ENCODE measurements at places on chromosomes 4 and X.

- no peak for DNase-seq
These were observed 60.7 kb upstream of the PLAC1 start for GRCh38 chrX:134718966-134719317.

- no peak for DNase-seq
These were observed 1.4 kb downstream of the DDIT4L start for GRCh38 chr4:100188829-100189228.

DNA sequence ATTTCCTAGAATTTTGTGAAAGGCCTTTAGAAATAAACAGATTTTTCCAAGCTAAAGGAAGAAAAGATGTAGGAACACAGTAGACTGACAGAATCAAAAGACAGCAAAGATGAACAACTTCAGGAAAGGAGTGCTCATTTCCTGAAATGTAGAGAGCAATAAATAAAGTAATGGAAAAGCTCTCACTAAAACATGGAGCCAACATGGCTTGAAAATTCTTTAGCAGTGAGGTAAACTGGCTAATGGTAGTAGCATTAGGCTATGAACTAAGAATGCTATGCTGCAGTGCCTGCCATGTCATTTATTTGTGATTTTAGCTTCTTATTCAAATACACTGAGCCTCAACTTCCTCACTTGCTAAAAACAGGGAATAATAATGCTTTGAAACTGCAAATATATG lies 108.7 kb downstream of the IQCM start:
- DNase-seq = no peak

DNA sequence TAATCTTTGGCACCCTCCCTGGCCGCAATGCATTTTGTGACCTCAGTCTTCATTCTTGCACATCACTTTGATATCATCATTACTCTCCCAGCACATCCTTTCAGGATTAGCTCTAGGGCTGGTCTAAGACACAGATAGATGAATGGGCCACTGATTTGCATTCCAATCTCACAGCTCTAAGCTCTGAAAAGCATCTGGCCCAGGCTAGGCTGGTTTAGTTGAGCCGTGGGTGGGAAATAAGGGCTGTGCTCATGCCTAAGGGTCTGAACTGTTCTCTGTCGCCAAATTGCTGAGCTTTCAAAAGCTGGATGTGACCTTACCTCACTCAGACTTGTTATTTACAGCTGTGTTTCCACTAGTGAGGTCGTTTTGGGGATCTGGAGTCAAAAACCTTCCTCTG lies 30.0 kb upstream of the SLC9A7 start:
- DNase-seq = no peak

DNA sequence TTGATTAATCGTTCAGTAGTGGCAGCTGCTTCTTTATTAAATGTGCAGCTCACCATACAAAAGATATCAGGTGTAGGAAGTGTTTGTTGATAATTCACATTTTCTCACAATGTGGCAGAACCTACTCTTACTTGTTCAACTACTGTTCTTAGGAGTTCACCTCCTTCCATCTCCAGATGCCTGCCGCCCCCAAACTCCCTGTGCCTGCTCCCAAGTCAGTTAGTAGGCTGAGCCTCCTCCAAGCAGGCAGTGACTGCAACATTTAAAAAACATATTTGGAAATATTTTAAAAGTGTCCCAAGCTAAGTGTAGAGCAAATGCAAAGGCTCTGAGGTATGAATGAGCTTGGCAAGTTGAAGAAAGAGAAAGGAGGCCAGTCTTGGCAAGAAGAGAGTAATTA lies 100.2 kb downstream of the AFF2 start:
- no peak for DNase-seq

GRCh38 chr4:168411318-168412150 lies 68.8 kb downstream of the DDX60L start:
- no peak for DNase-seq

GRCh38 chr4:13849778-13850177 lies 222.3 kb upstream of the BOD1L1 start:
- no peak for DNase-seq

- no peak for DNase-seq
These were observed 4.9 kb upstream of the BCOR start for GRCh38 chrX:40102393-40103381.

GRCh38 chr4:99100876-99101275 lies 12.3 kb upstream of the ADH5 start:
- no peak for DNase-seq

DNA sequence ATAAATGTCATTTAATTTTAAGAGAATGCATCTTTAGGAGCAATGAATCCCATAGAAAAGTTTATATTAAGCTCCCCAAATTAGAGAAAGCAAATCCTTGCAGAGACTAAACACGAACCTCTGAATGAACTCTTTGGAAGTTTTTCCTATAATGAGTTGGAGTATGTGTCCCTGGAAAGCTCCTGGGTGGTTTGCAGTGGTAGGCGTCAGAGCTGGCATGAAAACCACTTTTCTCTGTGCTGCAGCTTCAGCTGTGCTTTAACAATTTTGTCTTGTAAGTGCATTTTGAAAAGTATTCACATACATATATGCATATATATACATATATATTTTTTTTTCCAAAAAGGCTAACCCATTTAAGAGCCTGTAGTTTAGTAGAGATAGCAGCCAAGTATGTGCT lies 148.7 kb upstream of the TBC1D9 start:
- DNase-seq = no peak

DNA sequence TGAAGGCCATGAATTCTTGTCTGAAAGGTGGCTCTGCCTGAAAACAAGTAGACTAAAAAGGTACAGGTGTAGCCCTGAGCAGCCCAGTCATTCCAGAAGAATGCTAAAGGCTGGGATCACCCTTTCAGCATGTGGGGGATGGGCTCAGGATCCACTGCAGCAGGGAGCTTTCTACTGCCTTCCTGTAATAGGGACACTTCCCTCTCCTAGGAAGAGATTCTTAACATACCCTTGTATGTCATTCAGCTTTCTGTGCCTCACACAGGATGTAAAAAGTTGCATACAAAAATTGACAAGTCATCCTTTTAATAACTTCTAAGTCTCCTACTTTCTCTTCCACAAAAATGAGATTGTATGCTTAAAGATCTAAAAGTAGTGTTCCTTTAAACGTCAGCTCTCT lies 123.3 kb downstream of the ZNF518B start:
- no peak for DNase-seq

- DNase-seq = no peak
These were observed 13.2 kb upstream of the HCCS start for GRCh38 chrX:11097933-11098332.

GRCh38 chr4:48431401-48431800 lies 51.7 kb upstream of the SLC10A4 start:
- no peak for DNase-seq

GRCh38 chrX:7047951-7048350 lies 99.6 kb upstream of the STS start:
- no peak for DNase-seq

- DNase-seq = no peak
These were observed 16.3 kb upstream of the RP2 start for GRCh38 chrX:46820391-46821100.

- DNase-seq = no peak
These were observed 1.7 kb downstream of the ZNF81 start for GRCh38 chrX:47838361-47838760.

DNA sequence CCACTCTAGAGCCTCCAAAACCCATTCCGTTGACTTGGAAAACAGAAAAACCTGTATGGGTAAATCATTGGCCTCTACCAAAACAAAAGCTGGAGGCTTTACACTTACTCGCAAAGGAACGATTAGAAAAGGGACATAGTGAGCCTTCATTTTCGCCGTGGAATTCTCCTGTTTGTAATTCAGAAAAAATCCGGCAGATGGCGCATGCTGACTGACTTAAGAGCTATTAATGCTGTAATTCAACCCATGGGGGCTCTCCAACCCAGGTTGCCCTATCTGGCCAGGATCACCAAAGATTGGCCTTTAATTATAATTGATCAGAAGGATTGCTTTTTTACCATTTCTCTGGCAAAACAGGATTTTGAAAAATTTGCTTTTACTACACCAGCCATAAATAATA lies 60.8 kb downstream of the ZNF732 start:
- no peak for DNase-seq

- no peak for DNase-seq
These were observed 35.0 kb downstream of the DIPK2B start for GRCh38 chrX:45165726-45166125.

DNA sequence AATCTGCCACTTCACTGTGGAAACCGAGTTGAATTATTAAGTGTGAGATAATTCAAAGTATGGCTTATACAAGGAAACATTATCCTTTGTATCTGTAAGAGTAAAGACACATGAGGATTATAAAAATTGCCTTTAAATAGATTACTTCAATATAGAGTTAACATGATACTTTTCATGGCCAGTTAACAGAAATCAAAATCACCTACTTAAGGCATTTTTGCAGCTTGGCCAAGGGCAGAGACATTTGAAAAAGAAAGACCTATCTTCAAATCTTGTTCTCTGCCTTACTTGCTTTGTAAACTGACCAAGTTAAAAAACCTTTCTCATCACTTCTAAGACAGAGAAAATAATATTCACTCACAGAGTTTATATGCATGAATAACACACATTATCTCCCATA lies 44.9 kb upstream of the GUCY1B1 start:
- DNase-seq = no peak

- DNase-seq = no peak
These were observed 187.8 kb upstream of the NHS start for GRCh38 chrX:17187136-17187756.

GRCh38 chrX:16028576-16028975 lies 94.8 kb upstream of the GRPR start:
- DNase-seq = no peak

- no peak for DNase-seq
These were observed 209.9 kb downstream of the PARM1 start for GRCh38 chr4:75142850-75143249.

GRCh38 chr4:37422102-37422501 lies 177.6 kb downstream of the NWD2 start:
- no peak for DNase-seq

GRCh38 chr4:150152766-150153165 lies 74.5 kb downstream of the DCLK2 start:
- DNase-seq = no peak

GRCh38 chr4:94561249-94562024 lies 109.7 kb downstream of the PDLIM5 start:
- no peak for DNase-seq

DNA sequence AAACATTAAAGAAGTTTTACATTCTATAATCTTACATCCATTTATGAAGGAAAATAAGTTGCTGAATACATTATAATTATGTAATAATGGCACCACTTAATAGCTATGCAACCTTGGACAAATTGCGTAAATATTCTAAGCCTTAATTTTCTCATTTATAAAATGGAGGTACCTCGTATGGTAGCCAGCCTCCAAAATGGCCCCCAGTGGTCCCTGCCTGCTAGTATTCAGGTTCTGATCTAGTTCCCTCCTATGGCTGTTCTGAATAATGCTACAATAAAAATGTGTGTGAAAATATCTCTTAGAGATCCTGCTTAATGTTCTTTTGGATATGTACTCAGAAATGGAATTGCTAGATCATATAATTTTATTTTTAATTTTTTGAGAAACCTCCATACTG lies 11.0 kb upstream of the NKX3-2 start:
- DNase-seq = no peak
